ENCODE measurements at places on chromosomes 5 and 9.

DNA sequence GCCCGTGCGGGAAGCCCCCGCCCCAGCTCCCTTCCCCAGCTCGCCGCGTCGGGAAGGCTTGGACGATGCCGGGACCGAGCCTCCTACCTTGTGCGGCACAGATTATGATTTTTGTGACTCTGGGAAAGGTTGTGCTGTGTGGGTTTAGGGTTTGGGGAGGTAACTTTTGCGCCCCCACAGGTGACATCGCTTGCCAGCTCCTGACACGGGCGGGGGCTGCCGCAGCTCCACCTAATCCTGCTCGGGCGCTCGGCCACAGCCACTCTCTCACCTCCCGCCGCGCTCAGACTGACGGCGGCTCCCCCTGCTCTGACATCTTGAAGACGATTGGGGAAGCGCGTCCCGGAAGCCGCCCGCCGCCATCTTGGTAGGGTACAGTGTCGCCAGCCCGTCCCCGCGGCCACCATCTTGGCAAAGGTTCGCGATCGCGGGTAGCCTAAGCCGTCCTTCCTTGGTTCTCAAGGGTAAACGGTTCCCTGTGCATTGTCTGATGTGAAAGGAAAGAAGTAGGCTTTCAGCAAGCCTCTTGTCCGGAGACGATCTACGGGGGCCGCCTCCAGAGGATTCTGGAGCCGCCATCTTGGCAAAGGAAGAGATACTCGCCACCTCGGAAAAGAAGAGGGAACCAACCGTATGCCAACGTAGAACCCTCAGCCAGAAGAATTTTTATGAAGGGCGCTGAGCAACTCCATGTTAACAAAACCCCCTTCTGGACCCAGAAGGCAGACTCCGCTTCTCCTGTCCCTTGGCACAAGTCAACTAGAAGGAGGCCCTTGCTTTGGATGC, 1.8 kb upstream of the NR3C1 start:
- peak; percentile 87 for DNase-seq

DNA sequence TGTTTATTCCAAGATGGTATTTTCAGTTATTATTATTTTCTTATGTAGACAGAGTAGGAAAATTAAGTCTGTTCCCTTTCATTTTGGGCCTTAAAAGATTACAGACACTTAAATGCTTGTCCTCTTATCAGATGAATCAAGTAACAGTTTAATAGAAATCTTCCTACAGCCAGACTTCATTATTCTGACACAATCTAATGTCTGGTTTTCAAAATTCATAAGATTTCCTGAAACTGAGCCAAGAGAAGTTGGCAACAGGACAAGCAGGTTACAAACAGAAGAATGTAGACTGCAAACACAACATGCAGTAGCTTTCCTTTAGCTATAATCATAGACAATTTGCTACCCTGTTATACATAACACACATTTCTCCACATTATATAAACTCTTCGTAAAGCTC, 130.5 kb downstream of the FBXL17 start:
- no peak for DNase-seq

- DNase-seq, result no peak
Observed at GRCh38 chr9:78973907-78974306, 597.9 kb upstream of the TLE4 start.

DNA sequence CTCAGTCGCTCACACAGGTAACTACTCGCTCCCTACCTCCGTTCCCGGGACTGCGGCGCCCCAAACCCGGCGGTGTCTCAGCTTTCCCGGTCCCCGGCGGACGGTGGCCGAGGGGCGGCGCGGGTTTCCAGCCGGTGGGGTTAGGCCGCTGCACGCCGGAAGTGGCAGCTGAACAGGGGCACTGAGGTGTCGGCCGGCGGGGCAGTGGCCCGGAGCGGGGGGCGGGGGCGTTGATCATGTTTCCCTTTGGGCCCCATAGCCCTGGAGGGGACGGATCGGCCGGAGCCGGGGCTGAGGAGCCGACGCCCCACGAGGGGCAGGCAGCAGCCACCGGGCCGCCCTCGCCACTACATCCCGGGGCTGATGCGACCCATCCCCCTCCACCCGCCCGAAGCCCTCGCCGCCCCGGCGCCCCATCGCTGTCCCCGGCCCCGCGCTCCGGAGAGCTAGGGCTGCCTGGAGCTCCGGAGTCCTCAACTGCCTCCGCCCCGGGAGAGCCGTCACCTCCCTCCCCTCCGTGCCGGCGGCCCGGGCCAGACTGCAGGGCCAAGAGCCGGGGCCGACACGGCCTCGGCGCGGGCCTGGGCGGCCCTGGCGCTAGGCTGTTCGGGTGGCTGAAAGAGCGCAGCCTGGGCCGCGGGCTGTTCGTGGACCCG, at the start of gene DCAF10:
Gene DCAF10, plus strand, starts transcription at position 167 of the 656 bp plus-strand sequence. Its CDS starts 70 bp downstream, at position 237.
- DNase-seq, result peak; percentile 43

- DNase-seq, result no peak
Observed at GRCh38 chr5:169649486-169649885, 12.4 kb downstream of the DOCK2 start.

DNA sequence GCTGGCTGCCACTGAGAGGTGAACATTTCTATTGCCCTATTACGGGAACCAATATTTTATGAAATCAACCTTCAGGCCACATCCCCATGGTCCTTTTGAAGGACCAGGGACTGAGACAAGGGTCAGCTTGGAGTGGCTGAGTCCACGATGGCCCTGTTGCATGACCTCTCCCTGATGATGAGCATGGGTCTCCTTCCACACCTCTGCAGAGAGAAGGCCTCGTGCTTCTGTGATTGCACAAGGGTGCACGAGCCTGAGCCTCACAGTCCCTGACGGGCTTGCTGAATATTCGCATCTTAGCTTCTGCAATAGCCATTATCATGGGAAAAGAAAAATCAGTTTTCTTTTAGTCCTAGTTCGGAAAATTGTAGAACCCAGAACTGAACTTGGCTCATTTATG, 255.0 kb upstream of the IRX2 start:
- DNase-seq, result no peak

- no peak for DNase-seq
Observed at GRCh38 chr9:125613141-125613540, 93.9 kb downstream of the MAPKAP1 start.

DNA sequence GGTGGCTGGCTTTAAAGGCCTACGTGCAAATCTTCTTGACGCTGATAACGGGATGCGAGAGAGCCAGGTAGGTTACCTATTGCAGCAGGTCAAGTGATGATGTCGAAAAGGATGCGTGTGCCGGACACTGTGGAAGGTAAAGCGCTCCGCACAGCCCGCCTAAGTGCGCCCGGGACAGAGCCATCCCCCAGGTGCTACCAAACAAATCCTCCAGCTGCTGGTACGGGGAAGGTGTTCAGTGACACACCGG, 245 bp upstream of the DNAJC25 start:
- no peak for DNase-seq

GRCh38 chr9:21121595-21122251, 19.9 kb downstream of the IFNW1 start:
- no peak for DNase-seq

DNA sequence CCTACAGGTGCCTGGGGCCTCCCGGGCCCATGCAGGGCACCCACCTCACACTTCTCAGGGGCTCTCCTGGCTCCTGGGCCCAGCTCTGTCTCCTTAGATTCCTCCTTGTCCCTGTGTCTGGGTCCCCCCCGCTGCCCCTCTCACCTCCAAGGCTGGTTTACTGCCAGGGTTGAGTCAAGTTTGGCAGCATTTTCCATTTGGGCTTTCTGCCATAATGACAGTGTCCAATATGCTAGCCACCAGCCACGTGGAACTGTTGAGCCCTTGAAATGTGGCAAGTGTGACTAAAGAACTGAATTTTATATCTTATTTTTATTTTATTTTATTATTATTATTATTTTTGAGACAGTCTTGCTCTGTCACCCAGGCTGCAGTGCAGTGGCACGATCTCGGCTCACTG, 1.9 kb downstream of the TTC16 start:
- DNase-seq, result no peak

DNA sequence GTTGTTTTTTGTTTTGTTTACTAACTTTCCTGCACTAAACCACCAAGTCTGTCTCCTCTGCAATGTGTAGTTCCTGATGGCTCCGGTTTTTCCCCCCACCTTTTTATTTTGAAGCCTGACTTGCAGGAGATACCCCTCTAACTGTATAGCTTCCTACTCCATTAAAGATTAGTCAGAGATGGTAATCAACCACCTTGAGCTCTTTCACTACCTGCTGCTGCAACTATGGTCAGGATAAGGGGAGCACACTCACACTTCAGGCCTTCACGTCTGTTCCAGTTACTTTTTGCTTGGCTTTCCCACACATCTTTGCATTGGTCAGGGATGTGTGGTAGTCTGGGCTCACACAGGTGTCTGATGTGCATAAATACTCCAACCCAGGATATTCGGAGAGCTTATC, 63.4 kb downstream of the NR6A1 start:
- no peak for DNase-seq

DNA sequence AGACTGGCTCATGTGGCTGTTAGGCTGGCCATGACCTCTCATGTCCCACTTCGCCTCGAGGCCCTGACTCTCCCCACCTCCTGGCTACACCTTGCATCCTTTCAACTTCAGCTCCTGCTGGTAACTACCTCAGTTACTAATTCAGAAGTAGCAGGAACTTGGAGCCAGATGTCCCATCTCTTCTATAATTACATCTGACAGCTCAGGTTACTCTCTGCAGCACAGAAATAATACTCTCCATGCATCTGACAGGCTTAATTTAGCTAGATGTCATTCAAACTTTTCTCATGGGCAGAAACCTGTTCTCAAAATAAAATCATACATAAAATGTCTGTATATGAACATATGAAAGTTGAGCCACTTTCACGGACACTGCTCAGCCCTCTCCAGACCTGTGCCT, 92.2 kb upstream of the IL33 start:
- DNase-seq, result peak; percentile 20

GRCh38 chr5:71922584-71923106, 184.6 kb upstream of the MAP1B start:
- peak; percentile 4 for DNase-seq

DNA sequence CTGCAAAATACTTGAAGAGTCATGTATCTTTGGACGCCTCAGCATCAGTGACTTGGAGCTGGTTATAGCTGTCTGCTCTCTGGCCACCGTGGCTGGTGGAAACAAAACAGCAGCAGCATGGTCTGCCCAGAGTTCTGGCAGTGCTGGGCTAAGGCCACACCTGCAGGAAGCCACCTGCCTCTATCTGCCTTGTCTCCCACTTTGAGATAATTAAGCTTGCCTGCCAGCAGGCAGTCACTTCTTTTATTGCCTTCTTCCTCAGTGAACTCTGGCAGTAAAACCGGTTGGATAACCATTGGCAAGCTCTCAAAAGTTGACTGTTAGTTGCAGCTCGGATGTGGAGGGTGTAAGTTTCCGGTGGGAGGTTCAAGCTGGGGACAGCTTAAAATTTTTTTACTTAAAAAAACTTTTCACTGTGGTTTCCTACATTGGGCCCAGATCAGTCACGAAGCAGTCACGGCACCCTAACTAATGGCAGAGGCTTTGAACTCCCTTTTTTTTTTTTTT, 4.9 kb downstream of the SMIM3 start:
- DNase-seq, result no peak

DNA sequence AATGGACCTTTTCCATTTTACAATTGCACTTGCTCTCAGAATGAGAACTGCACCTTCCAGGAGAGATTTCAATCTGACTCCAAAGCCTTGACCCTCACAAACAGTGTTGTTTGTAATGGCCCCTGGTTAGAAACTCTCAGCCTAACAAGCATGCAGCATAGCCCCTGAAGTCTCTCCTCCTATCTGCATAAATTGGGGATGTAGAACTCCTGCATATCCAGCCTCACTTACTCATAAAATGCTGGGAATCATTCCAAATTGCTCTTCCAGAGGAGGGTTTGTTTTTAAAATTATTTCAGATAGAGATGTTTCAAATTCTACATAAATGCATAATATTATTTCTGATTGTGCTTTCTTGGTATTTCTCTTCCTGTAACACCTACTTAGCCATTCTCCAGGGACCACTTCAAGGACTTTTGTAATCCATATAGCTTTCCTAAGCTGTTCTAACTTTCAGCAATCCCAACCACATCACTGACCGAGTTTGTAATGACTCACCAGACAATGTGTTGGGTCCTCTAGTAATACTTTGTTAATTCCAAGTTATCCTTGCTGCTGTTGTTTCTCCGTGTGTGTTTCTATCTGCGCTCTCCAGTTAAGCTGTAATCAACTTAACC, 143.8 kb upstream of the CCDC152 start:
- DNase-seq, result peak; percentile 5

DNA sequence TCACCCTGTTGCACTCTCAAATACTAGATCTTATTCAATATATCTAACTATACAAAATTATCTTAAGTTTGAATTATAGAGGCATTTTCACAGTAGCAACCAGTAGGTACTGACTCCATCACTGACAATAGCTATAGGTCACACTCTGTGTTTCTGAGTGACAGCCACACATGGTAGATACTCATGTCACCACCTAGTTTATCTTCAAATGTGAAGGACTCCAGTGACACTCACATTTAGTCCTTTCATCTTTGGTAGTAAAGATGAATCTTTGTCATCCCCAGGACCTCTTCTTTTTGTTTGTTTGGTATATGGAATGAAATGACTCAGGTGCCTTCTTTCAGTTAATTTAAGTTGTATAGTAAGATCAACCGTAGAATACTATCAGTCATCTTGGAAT, 102.5 kb upstream of the DHFR start:
- no peak for DNase-seq

DNA sequence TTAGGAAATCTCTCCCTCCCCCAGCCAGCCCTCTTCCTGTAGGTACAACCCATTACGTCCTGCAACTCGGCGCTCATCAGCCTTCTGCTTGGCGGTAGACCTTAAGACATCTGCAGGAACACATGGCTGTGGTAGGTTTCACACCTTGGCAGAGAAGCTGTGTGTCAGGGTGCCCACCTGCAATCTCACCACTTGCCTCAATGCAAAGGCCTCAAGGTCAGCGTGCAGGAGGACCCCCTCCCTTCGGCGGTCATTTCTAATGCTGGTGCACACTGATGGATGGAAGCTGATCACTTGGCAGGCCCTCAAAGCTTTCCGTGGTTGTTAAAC, 67.3 kb downstream of the CRB2 start:
- no peak for DNase-seq

GRCh38 chr5:92922231-92922967, 658.6 kb downstream of the NR2F1-AS1 start:
- DNase-seq, result no peak

- DNase-seq, result no peak
Observed at GRCh38 chr5:41408676-41409443, 101.5 kb downstream of the PLCXD3 start.

All from NCI-H524 (cell line).